ENCODE measurements at places on chromosomes 1 and 21.

DNA sequence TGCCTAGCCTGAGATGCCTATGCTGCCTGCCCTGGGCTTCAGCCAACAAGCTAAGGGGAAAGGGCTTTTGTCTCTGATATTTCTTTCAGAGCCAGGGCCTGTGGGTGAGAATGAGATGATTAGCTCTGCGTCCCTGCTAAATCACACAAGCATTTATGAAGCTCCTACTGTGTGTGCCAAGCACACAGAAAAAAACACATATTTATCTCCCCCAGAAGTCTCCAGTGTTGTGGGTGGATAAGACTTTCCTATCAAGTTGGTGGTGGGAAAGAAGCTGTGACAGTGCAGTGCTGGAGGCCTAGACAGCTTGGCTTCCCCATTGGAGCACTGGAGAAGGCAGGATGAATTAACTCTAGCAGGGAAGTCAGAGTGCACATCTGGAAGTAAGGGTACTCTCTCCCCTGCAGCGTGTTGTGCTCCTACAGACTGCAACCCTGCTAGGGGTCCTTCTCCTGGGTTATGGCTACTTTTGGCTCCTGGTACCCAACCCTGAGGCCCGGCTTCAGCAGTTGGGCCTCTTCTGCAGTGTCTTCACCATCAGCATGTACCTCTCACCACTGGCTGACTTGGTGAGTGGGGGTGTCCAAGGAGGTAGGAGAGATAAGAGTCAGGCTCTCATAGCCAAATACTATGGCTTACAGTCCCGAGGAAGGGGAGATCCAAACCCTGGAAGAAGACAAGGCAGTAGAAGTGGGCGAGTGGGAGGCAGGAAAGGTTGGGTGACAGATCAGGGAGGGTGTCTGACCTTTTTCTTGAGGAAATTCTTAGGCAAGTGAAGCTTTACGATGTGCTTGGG, 1.7 kb downstream of the SLC50A1 start:
- no peak for DNase-seq

- no peak for DNase-seq
Measured at GRCh38 chr21:27715131-27715530, 748.2 kb upstream of the ADAMTS5 start.

DNA sequence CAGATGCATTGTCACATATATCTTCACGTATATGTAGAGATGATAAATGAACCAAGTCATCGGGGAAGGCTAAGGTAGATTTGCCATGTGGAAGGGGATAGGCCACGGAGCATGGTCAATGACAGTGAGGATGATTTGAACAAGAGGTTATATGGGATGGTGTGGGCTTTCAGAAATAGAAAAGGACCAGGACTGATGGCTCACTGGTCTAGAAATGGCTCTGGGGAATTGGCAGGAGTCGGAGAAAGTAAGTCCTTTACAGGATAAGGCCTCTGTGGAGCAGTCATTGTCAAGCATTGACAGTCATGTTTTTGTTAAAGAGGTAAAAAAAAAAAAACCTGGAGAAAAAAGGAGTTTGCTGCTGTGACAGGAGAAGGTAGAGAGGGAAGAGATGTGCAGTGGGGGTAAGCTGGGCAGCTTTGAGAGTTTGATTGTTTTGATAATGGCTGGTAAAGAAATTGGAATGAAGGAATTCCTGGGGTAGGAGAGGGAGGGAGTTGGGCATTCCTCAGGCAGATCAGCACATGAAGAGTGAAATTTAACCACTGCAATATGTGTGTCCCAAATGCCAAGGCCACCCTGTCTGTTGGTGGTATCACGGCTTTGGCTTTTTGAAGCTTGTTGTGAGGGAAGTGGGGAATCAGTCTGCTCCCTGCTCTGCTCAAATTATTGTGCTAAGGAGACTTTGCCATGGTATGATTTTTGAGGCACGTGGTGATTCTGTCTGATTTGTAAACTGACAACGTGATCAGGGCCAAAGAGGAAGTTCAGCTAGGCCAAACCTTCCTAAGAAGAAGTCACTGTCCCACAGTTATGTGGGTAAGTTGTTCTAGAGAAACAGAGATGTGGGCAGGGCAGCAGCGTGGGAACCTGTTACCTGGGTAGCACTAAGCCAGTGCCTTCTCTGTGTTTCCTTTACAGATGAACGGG, 26.0 kb downstream of the MACF1 start:
- peak; percentile 13 for DNase-seq

GRCh38 chr21:19029816-19030215, 626.2 kb upstream of the TMPRSS15 start:
- DNase-seq: no peak

DNA sequence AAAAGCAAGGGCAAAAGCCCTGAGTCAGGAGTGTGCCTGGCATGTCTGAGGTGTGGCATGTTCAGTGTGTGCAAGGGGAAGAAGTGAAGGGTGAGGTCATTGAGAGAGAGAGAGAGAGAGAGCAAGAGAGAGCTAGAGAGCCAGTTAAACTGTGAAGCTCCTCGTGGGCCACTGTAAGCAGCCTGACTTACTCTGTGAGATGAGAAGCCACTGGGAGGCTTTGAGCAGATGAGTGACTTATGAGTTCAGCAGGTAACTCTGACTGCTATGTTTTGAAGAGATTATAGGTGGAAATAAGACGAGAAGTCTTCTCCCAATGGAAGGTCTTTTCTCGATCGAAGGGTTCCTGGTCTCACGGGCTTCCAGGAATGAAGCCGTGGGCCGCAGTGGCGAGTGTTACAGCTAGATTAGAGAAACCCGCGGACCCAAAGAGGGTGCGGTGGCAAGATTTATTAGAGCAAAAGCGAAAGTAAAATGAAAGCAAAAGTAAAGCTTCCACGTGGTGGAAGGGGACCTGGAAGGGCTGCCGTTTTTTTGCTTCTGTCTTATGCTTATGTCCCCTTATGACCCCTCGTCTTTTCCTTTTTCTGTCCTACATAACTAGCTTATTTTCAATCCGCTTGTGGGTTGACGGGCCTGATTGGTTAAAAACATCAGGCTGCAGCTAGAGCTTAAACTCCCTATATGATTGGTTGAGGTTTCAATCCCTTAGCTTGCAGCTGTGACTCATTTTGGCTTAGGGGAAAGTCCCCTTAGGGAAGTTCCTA, 323.1 kb upstream of the FAM78B start:
- DNase-seq: no peak

DNA sequence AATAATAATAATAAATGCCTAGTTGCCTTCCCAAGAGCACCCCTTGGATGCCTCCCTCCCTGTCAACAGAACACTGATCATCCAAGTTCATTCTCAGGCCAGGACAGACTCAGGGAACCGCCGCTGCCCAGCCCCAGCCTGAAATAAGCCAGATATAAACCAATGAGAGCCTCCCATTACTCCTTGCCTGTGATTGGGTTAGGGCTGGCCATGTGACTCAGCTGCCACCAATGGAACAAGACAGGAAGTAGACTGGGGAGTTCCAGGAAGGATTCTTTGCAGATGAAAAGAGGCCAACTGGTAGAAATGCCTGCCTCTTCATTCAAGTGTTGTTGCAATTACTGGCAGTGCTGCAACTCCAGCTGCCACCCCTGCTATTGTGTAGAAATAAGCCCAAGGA, 146.4 kb upstream of the TIAM1 start:
- DNase-seq: no peak

DNA sequence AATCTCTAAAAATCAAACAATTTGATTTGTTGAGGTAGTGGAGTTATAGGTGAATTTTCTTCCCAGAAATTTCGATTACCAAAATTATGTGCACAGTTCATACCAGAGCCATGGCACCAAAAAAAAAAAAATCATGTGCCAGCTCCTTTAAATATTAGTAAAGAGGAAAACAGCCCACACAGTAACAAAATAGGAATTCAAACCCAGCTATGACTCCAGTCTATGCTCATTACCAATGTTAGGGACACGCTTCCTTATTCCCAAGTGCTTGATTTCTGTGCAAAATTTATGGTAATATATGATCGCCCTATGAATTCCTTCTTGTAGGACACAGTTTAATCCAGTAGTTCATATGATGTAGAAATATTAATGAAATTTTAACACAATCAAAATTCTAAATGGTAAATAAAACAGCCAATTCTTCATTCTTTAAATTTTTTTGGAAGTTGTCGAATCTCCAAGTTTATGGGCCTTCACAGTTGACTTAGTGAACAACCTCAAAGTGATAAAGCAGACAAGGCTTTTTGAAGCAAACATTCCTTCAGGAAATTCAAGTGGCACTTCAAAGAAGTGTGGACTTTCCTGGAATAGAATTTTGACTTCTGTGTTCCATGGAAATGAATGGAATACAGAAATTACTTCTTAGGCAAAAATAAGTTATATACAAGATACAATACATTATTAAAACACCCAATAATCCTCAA, 1.9 kb downstream of the TOR1AIP2 start:
- DNase-seq: no peak

- DNase-seq: no peak
Measured at GRCh38 chr1:57741521-57741920, 317.7 kb upstream of the DAB1 start.

GRCh38 chr1:5514527-5515183, 477.6 kb downstream of the NPHP4 start:
- peak; percentile 27 for DNase-seq

GRCh38 chr1:119743776-119744597, 24.7 kb downstream of the HMGCS2 start:
- peak; percentile 41 for DNase-seq

GRCh38 chr1:155646307-155646706, 36.3 kb downstream of the MSTO1 start:
- DNase-seq: no peak

Measured in HFFc6 (cell line).